ENCODE measurements at places on chromosomes 4 and X.

DNA sequence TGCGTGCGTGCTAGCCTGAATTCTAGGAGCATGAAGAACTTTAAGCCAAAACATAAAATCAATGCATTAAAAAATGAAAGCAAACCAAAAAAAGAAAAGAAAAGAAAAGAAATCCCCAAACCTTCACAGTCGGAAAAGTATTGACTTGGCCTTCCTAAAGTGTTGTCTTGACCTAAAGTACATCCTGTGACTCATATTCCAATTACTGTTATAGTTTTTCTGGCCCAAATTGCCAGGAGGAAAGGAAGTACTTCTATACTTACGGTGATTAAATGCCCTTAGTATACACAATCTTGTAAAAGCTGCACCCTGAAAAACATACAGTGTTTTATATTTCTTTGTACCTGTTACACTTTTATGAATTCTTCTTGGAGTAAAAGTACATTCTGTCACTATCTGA lies 512.8 kb downstream of the ANKRD50 start:
- DNase-seq: no peak

DNA sequence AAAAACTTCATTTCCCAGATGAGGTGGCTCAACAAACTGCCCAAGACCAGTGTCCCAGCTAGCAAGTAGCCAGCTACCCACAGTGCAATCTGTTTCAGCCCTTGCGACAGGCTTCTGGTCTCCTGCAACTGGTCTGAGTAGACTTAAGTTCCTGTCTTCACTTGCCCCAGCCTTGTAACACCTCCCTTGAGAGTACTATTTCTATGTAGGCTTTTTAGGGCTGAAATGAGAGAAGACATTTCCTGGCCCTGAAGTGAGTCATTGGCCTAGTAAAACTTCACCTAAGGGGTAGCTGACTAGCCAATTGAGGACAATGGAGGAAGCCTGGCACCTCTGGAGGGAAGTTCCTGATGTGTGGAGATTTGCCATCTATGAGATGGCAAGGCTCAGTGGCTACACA lies 80.1 kb upstream of the STIM2 start:
- DNase-seq: no peak

- no peak for DNase-seq
Measured at GRCh38 chrX:39288592-39288991, 487.3 kb downstream of the MID1IP1 start.

GRCh38 chrX:102154218-102154860 lies 1.4 kb downstream of the BEX5 start:
- DNase-seq: no peak

DNA sequence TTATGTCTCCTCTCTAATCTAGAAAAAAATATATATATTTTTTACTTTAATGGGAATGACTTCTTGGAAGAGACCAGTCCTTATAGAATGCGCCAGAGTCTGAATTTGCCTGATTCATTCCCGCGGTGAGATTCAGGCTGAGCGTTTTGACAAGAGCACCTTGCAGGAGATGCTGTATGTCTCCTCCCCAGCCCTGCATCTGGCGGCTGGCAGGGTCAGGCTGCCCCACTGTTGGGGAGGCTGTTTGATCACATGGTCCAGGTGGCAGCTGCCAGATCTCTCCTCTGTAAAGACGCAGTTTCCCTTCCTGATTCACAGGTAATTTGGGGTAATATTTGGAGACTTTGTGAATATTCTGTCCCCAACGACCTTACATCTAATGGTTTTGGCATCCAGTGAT lies 9.7 kb downstream of the PDZD4 start:
- DNase-seq: no peak

- no peak for DNase-seq
Measured at GRCh38 chr4:4838936-4839810, 20.3 kb upstream of the MSX1 start.

GRCh38 chrX:15468036-15468435 lies 25.1 kb downstream of the PIR start:
- no peak for DNase-seq

GRCh38 chr4:112431158-112431557 lies 84.8 kb downstream of the NEUROG2 start:
- no peak for DNase-seq

DNA sequence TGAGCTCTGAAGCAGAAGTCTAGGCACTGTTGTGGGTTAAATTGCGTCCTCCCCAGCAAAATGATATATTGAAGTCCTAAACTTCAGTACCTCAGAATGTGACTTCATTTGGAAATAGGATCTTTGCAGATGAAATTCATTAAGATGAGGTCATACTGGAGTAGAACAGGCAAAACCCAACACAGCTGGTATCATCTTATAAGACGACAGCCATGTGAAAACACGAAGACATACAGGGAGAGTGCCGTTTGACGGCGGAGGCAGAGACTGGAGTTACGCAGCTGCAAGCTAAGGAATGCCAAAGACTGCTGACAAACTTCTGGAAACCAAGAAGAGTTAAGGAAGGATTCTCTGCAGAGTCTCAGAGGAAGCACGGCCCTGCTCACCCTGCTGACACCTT lies 241.5 kb downstream of the MAML3 start:
- no peak for DNase-seq
